ENCODE measurements at places on chromosomes 2 and 18.

GRCh38 chr2:176002688-176003210 lies 682 bp upstream of the LNPK start:
- DNase-seq: no peak

DNA sequence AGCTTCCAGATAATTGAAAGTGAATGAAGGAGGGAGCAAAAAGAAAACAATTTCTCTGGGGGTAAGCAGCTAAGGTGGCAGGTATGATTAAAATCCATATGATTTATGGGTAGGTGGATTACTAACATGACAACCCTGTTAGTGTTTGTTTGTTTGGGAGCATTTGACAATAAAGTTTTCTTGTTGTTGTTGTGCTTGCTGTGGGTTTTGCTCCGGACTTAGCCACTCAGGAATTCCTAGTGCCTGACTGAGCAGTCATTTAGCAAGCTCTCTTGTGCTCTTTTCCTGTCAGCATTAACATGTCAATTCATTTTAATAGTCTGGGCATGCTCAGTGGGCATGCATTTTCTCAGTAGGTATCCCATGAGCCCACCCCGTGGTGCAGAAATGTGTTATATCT lies 674.8 kb upstream of the ZEB2 start:
- DNase-seq: no peak

GRCh38 chr18:63312737-63313395 lies 6.7 kb downstream of the BCL2 start:
- DNase-seq: no peak

DNA sequence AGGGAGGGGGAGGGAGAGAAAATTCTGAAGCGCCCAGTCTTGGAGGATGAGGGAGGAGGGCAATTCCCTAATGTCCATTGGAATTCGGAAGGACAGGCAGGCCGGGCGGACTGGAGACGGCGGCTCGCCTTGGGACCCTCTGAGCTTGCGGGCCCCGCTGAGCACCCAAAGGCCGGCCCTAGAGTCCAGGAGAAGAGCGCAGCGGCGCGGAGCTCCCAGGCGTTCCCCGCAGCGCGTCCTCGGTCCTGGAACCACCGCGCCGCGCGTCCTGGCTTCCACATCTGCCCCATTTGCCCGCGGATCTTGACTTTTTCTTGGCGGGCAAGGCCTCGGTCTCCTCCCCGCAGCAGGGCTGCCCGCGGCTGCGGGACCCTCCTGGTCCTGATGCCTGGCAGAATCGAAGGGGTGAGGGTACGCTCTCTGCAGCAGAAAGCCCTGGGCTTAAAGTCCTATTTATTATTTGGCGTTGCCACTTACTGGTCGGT lies 675 bp upstream of the MLPH start:
- no peak for DNase-seq

- DNase-seq: no peak
Measured at GRCh38 chr2:37586663-37587317, 84.7 kb downstream of the CDC42EP3 start.

- DNase-seq: no peak
Measured at GRCh38 chr18:53025247-53025646, 685.2 kb downstream of the DCC start.

DNA sequence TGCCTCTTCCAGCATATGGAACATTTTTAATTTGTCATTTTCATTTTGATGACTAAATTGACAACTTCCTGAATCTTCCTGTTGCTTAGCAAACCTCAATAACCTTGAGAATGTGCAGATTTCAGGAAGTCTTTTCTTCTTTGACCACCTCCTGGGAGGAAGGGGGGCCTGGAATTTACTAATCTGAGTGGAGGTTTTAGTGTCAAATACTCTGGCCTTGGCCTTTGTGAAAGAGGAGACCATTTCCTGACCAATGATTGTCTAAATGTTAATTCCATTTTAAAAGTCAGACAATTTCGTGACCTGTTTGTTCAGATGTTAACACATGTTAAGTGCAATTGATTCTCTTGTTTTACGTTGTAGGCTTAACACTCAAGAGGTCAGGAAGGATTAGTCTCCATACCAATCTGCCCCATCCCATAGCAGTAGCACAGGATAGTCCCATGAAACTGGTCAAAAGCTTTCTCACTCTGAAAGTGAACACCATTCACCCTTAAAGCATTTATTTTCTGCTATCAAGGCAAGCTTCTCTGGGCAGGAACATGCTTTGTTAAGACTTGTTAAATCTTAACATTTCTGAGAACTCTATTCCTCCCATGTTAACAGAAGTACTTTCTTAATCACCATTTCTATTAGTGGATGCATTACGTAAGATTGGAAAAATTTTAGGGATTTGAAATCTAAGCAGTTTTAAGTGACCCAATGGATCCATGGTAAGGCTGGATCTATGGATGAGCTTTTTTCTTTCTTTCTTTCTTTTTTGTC lies 219.6 kb downstream of the RND3 start:
- no peak for DNase-seq

DNA sequence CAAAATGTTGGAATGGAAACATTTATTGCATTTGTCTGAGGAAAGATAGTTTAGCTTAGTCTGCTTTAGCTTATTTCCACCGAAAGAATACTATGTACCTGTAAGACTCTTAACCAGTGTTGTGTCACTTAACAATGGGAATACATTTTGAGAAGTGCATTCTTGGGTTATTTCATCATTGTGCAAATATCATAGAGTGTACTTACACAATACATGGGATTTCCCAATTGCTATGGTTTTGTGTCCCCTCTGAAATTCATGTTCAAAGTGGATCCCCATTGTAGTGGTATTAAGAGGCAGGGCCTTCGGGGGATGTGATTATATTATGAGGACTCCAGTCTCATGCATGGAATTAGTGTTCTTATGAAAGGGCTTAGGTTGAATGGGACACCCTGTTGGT lies 249.4 kb upstream of the UBE2E3 start:
- no peak for DNase-seq

DNA sequence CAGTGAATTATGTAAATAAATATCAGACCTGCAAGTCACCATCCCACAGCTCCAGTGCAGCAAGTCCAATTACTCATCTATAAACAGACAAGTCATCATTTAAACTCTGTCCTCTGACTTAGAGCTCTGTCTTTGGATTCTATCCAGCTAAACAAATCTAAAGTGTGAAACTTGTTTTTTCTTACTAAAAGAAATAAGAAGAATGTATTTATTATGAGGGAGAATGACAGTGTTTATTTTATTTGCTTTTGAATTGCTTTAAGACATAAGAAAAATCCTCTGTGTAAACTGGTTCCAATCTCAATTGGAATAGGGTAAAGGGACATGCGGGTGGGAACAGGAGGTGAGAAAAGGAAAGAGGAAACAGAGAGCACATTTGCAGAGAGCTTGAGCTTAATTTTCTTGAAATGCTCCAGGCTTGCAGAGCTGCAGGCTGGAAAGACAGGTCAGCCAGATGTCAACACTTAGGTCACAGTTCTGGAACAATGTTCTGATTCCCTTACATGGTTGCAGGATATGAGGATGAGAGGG lies 355.8 kb downstream of the MEIS1 start:
- no peak for DNase-seq

GRCh38 chr2:198715302-198715835 lies 742.4 kb downstream of the SATB2 start:
- no peak for DNase-seq

DNA sequence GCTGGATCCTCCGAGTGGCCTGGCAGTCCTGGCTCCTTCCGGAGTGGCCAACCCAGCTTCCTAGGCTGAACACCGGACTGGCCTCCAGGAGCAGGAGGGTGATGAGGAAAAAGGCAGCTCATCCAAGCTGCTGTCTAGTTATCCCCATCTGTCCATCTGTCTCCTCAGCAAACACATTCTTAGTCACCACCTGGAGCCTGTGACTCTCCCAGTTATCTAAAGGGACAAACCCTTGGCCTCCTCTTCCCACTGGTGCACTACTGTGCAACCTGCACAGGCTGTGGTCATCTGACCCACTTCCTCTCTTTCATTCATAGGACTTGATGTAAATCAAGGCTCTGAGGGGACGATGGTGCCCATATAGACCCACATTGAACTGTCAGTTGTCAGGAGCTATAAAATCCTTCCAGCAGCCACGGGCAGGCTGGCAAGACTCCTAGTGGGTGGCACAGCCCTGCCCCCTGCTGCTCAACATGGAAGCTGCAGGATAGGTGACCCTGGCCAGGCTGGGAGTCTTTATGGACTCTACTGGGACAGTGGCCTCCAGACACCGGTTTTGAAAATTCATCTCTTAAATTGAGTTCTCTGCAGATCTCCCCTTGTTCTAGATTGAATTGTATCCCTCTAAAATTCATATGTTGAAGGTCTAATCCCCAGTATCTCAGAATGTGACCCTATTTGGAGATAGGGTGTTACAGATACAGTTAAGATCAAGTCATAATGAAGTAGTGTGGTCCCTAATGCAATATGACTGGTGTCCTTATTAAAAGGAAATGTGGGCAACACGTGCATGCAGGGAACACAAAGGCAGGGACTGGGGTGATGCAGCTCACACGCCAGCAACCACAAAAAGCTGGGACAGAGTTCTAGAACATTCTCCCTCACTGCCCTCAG lies 29.3 kb upstream of the DUSP2 start:
- DNase-seq: peak; percentile 69

- DNase-seq: no peak
Measured at GRCh38 chr2:100953406-100954043, 48.6 kb upstream of the RPL31 start.

DNA sequence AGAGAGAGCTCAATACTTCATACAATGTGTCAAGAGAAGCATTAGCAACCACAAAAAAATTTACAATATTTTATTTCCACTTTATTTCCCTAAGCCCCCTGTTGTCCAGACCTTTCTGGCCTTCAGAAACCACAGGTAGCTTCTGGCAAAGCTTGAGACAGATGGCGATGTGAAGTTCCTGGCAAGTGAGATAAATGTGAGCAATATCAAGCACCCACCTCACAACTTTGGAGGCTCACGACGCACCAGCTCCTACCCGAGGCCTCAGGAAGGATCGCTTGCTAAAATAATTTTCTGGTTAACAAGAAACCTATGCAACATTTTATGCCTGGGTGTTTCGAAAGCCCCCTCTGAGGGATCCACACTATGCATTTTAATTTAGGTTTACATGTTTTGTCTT lies 158.1 kb upstream of the CHAC2 start:
- no peak for DNase-seq

DNA sequence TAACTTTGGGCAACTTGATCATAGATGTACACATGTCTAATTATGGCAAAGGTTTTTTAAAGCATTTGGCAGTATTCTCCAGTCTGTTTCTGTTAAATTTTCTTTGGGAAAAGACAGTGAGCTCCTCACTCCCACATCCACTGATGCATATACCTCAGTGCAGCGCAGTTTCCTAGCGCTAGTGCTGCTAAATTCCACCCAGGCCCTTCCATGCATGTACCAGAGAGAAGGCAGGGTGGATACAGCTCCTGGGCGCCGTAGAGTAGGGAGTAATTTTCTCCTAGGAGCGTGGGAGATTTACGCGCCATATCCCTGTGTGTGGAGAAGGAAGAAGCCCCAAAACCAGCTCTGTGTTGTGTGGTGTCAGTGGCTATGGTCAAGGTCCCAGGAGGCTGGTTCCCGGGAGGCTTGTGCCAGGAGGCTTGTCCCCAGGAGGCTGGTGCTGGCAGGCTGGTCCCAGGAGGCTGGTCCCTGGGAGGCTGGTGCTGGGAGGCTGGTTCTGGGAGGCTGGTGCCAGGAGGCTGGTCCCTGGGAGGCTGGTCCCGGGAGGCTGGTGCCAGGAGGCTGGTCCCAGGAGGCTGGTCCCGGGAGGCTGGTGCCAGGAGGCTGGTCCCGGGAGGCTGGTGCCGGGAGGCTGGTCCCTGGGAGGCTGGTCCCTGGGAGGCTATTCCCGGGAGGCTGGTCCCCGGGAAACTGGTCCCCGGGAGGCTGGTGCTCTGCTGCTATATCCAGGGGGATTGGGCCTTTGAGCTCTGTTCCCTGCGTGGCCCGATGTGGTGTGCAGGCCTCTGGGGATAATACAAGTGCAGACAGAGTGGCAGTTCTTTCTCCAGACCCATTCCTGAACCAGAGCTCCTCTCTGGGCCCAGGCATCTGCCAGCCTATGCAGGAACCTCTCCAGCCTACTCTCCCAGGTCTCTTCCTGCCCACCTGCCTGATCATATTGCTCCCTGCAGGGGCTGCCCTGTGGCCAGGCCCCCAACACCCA lies 161.2 kb downstream of the SEPTIN10 start:
- DNase-seq: no peak

GRCh38 chr2:191001624-191002023 lies 12.3 kb downstream of the STAT1 start:
- DNase-seq: no peak

DNA sequence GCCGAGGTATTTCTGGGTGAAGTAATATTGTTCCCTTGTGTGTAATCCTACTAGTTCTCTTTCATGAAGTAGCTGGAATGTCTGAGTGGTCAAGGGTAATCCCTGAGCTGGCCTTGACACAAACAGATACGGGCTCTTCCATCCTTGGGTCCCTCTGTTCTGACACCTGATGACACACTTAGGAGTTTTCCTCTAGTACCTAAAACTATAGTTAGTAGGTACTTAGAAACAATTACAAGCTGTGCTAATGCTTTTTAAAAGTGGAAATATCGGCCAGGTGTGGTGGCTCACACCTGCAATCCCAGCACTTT lies 59.2 kb upstream of the IL1R1 start:
- no peak for DNase-seq

GRCh38 chr18:40685219-40685618 lies 1269.8 kb upstream of the PIK3C3 start:
- DNase-seq: no peak

GRCh38 chr2:224145751-224146355 lies 106.8 kb upstream of the SERPINE2 start:
- DNase-seq: no peak

GRCh38 chr2:1234731-1235308 lies 178.4 kb upstream of the TPO start:
- no peak for DNase-seq

GRCh38 chr18:2706903-2707302 lies 51.4 kb downstream of the SMCHD1 start:
- DNase-seq: no peak

DNA sequence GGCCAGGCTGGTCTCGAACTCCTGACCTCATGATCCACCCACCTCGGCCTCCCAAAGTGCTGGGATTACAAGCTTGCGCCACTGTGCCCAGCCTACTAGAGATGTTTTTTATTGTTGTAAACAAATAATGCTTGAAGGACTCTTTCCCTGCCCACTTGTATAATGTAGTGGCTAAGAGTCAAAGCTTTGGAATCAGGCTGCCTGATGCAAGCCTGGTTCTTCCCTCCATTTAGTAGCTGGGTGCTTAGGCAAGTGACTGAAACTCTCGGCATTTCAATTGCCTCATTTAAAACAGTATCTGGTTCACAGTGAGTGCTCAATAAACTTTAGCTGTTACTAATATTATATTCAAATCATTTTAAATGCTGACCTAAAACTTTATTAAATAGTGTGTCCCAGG lies 264.0 kb upstream of the FBXO11 start:
- DNase-seq: no peak
